AG08396 (cell line): ENCODE measurements at places on chromosomes 2 and 18.

- DNase-seq: no peak
Measured at GRCh38 chr2:120262761-120263428, 10.2 kb downstream of the RALB start.

DNA sequence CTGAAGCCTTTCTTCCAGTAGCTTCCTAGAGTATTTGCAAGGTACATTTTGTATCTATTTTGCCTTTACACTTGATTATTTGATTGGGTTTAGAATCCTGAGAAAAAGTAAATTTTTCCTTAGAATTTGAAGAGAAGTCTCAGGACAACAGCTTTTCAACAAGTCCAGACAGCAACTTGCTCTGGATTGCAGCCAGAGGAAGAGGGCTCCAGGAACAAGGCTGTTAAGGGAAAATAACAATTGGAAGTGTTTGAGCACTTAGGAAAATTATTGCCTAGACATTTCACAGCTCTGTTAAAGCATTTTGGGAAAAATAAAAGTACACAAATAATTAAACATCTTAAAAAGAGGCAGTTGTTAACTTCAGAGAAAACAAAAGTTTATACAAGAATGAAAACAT lies 58.3 kb upstream of the RAPGEF4 start:
- no peak for DNase-seq

DNA sequence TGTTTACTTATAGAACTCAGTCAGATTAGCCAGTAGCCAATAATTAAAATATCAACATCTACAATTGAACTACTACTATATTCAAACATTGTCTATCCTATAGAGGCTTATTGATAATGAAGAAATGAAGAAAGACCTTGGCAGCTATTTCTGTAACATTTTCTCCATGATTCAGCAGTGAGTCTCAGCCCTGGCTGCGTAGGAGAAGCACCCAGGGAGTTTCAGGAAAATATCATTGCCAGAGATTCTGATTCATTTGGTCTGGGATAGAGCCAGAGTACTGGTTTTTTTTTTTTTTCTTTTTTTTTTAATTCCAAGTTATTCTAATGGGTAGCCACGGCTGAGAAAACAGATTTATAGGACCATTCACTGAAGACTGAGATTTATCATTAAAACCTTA lies 404.8 kb downstream of the TXNL1 start:
- DNase-seq: peak; percentile 80

DNA sequence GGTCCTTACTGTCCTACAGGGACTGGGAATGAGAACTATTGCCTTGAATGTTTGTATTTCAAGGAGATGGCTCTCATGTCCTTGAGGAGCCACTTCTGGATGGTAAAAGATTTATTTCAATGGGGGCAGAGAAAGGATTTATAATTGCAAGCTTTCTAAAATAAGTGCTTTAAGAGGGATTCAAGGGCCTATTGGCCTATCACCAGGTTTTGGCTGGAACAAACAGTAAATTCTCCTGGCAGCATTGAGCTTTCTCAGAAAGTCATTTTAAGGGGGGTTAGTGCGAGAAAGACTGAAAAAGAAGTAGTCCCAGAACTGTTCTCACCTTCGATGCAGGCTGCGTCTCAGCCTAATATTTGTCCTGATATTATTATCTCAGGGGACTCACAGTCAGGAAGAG lies 29.8 kb downstream of the DPP10 start:
- DNase-seq: no peak

- no peak for DNase-seq
Measured at GRCh38 chr2:138853761-138854160, 73.6 kb upstream of the NXPH2 start.

DNA sequence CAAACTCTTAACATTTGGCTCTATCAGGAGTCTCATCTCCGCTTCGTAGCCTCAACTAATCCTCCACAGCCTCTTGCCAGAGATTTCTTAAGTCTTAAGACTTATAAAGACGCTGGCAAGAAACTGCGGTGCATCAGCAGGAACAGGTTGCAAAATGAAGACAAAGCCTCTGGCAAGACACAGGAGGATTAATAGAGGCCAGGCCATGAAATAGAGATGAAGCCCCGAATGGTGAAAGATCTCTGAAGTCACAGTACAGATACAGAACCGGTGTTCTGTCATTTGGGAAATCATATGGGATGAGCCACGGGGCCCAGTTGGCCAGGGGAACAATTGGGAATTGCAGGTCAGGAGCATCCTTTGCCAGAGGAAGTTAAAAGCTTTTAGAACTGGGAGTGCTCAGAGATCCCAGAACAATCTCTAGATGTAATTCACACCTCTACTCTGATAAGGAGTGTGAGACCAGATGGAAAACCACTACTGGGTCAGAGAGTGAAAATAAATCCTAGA lies 190.9 kb upstream of the FOSL2 start:
- DNase-seq: no peak

- DNase-seq: no peak
Measured at GRCh38 chr2:41927581-41928264, 120.1 kb upstream of the PKDCC start.

- no peak for DNase-seq
Measured at GRCh38 chr2:197839856-197840255, 35.5 kb downstream of the PLCL1 start.

- DNase-seq: no peak
Measured at GRCh38 chr2:198144660-198145059, 340.3 kb downstream of the PLCL1 start.

DNA sequence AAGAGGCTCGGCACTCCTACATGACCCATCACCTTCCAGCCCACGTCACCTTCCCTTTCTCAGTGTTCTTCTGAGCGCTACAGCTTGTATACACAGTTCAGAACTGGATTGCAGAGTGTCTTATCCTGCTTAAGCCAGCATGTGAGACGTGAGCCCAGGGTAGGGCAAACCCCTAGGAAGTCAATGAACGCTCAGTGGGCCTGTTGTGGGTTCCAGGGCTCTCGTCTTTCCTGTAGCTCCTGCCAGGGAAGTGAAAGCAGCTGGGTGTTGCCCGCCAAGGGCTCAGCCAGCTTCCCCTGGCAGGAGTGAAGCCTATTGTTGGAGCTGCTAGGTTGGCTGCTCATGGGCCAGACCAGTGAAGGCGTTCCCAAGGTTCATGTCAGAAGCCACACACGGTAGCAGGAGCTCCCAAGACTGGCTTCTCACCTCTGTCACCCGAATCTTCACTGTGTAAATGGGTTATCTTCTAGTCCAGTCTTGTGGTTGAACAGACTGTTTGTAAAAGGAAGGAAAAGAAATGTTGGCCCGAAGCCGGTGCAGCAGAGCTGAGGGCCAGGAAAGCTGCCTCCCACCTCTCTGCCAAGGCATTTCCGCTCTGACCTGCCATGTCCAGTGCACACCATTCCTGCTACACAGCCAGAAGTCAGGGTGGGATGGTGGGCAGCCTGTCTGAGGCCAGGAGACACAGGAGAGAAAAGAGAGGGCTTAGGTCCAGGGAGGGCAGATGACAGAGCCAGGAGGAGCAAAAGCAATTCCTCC lies 69.6 kb upstream of the RMDN2 start:
- no peak for DNase-seq

- no peak for DNase-seq
Measured at GRCh38 chr2:81901017-81901416, 1596.5 kb upstream of the LRRTM1 start.

- DNase-seq: no peak
Measured at GRCh38 chr2:136136931-136137330, 19.0 kb upstream of the CXCR4 start.

- DNase-seq: no peak
Measured at GRCh38 chr2:217329023-217329431, 469.2 kb upstream of the TNP1 start.

- peak; percentile 30 for DNase-seq
Measured at GRCh38 chr18:68734308-68734707, 19.4 kb upstream of the TMX3 start.

GRCh38 chr2:64982311-64982857 lies 6.8 kb upstream of the SLC1A4 start:
- DNase-seq: no peak

DNA sequence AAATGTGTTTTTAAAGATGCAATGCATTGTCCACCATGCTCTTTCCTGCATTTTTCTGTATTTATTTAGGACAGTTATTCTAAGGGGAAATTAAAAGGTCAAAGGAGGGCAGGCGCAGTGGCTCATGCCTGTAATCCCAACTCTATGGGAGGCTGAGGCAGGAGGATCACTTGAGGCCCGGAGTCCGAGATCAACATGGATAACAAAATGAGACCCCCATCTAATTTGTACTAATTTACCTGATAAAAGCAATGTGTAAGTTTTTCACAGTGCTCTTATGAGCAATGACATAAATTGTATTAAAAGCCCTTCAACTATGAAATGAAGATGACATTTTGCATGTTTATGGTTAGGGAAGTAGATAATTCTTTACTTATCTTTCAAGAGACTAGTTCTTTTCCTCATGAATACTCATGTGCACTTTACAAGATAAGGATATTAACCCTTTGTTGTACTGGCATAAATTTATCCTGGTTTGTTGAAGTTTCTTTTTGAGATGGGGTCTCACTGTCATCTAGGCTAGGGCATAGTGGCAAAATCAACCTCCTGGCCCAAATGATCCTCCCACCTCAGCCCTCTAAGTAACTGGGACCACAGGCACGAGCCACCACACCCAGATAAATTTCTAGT lies 9.7 kb downstream of the HSBP1L1 start:
- DNase-seq: no peak

DNA sequence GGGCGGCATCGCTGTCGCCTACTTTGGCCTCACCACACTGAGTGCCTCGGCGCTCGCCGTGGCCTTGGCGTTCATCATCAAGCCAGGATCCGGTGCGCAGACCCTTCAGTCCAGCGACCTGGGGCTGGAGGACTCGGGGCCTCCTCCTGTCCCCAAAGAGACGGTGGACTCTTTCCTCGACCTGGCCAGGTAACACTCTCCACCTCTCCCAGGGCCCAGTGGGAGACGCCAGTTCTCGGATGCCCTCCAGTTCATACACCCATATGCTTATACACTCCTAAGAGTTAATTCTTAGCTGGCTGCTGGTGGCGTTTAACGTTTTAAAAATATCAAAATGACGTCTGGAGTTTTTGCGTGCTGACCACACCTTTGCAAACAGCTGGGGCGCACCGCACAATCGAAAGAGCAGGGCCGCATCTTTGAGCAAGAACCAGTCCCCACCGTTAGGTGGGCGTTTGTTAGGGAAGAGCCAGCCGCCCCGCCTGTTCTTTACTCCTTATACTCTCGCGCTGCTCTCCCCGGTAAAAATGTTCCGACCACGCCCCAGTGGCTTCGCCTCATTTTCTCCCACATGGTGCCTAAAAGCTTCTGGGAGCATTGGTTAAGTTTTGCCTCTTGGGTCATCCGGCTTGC lies 899 bp downstream of the SLC1A4 start:
- no peak for DNase-seq

DNA sequence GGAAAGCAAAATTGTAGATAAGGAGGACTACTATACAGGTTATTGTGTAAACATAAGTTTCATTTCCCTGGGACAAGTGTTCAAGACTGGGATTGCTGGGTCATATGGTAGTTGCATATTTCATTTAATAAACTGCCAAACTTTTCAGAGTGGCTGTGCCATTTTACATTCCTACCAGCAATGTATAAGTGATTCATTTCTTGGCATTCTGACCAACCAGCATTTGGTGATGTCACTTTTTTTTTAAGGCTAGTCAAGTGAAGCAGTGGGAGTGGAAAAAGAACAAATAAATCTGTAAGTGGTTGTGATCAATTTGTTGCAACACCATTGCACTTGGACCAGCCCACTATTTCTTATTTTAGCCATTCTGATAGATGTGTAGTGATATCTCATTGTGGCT lies 5.2 kb upstream of the CHCHD5 start:
- peak; percentile 16 for DNase-seq

DNA sequence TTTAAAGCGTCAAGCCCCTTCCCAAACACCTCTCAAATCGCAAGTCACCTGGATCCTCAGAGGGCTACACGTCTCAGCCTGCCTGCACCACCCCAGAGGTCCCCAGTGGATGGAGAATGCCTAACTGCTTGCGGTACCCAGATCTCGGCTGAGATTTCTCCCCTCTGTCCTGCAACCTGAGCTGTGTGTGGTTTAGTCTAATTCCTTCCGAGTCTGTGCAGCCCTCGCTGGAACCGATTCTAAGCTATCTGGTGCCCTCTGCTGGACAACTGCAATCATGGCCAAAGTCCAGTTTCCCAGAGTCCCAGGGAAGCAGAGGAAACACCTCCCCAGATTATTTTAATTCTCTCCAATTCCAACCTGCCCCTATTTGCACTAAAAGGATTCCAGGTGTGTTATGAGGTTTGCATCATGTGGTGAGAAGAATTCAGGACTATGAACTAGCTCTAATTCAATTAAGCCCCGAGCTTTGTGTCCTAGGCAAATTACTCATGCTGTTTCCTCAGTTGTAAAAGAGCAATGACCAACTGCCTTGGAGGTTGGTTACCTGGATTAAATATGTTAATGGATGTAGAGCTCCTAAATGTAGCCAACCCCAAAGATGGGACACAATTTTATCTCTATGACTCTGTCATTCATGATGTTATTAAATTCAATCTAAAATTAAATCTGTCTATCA lies 276.1 kb upstream of the NCKAP5 start:
- peak; percentile 86 for DNase-seq

GRCh38 chr2:39547811-39548719 lies 111.0 kb upstream of the MAP4K3 start:
- DNase-seq: no peak

DNA sequence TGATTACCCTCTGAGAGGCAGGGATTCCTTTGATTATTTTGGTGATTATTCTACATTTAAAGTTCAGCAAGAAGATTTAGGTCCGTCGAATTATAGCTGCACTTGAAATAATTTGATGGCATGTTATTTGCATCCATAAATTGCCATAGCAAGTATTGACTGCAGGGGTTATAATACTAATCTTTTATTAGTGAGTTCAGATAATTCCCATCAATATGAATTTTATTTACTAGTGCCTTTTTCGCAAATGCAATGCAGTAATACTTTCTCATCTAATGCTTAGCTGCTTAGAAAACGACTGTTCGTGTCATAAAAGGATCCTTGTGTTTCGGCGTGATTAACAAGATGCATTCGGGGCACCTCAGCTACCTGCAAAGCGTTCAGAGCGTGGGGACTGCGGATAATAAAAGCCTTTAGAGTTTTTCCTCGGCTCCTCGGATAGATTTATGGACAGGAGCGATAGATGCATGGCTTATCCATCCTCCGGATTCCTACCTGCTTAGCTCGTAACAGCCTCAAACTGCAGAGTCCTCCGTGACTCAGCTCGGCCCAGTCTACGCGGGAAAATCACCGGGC lies 2.5 kb upstream of the GBX2 start:
- no peak for DNase-seq

DNA sequence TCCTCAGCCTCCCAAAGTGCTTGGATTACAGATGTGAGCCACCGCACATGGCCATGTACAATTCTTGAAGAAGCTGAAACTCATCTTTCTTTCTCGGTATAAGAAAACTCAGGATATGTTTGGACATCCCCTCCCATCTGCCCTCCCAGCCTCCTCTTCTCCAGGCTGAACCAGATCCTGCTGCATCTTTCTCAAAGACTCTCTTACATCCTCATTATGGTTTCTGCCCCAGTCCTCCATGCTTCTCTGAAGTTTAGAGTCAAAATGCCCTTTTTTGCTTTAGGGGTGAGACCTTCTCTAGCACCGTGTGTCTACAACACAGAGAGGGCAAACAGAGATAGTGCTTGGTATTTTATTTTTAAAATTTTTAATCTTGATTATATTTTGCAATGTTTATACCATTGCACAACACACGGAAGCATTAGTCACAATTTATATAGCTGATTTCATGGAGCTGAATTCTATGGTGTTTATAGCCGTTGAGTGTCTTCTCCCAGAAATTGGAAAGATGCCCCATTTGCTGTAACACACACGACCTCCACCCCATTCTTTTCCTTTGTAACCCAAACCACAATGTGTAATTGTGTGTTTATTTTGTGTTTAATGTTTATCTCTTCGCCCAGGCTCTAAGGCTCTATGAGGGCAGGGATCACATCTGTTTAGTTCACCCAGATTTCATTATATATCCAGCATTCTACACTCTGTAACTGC lies 206.0 kb upstream of the TNP1 start:
- DNase-seq: peak; percentile 54

- DNase-seq: no peak
Measured at GRCh38 chr2:237513693-237514092, 26.6 kb downstream of the MLPH start.
